Stimulated activated naive CD4-positive, alpha-beta T cell treated with Interleukin-2 at 50 U/mL for 16 hours (primary cell): ENCODE measurements at places on chromosomes 3 and 15.
A peak's percentile ranks its signal among the peaks of the same experiment; 100 is the strongest.

DNA sequence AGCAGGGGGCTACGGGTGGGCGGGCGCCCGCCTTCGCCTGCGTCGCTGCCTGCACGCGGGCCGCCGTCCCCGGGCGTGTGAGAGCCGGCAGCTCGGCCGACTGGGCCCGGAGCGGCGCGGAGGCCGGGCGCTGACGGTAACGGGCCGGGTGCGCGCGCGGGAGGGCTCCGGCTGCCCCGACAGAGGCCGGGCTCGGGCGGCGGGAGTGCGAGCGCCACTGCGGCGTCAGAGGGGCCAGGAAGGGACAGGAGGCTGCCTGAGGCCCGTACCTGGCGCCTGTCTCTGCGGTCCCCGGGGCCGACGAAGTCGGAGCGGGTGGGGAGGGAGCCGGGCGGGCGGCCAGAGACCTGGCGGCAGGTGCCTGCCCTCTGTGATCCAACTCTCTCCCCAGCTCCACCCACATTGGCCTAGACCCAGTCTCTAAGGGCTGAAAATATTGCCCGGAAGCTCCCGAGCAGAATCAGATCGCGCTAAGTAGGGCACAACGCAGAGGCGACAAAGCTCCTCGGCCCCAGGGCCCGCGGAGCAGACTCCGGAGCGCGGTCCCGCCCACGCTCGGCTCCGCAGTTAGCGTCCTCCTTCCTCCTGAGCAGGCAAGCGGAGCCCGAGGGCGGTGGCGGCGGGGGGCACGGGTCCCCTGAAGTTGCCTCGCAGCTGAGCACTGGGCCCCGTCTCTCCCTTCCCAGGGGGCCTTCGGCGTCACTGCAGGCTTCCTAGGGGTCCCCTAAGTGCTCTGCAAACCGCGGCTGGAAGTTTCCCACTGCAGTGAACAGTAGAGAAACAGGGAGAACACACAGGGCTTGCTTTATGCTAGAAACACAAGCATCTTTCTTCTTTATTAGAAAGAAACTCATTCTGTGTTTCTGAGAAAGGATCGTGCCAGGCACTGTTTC, at the start of gene MAN2A2:
TSS of gene MAN2A2 (plus strand) at position 463 of the 893 bp plus-strand sequence. CDS start 906 bp downstream, outside the sequence.
- peak; percentile 68 for DNase-seq

- DNase-seq, result no peak
Observed at GRCh38 chr15:56731548-56731947, 1.8 kb downstream of the ZNF280D start.

- DNase-seq, result no peak
Observed at GRCh38 chr3:73491287-73491662, 133.5 kb downstream of the PDZRN3 start.

GRCh38 chr15:51620122-51620521, 2.4 kb downstream of the DMXL2 start:
- no peak for DNase-seq

DNA sequence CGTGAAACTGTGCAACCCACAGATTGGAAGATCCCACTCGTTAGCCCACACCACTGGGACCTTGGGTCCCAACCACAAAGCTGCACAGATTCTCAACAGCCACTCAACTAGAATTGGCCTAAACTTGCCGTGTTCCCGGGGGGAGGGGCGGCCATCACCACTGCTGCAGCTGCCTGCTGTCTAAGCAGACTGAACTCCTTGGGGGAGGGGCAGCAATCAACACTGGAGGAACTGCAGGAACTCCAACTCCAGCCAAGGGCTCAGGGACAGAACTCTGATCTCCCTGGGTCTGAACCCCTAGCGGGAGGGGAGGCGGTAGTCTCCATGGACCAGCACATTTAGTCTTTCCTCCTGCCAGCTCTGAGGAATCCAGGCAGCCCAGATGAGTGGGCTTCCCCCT, 205.9 kb downstream of the RSL24D1 start:
- no peak for DNase-seq

- no peak for DNase-seq
Observed at GRCh38 chr3:108028896-108029295, 61.9 kb downstream of the CD47 start.

GRCh38 chr3:115652738-115653137, 29.4 kb downstream of the GAP43 start:
- DNase-seq, result no peak
